ENCODE measurements at places on chromosomes 5 and 9.

- DNase-seq, result peak; percentile 75
These were observed 12.4 kb downstream of the RAPGEF6 start for GRCh38 chr5:131622633-131623032.

DNA sequence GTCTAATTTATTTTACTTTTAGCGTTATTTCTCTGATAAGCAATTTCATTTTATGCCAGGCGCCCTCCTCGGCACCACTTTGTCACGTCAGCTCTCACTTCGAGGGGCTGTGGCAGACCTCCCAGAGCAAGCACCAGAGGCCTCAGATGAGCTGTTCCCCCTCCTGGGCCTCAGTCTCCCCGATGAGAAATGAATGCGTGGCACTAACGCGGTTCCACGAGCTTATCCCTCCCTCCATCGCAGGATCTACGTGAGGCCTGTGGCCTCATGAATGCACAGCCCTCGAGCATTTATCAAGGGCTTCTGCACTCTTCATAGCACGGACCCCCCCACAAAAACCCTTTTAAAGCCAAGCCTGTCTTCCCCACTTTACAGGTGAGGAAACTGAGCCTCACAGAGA is 205.2 kb downstream of the CDK5RAP2 start:
- DNase-seq, result no peak

DNA sequence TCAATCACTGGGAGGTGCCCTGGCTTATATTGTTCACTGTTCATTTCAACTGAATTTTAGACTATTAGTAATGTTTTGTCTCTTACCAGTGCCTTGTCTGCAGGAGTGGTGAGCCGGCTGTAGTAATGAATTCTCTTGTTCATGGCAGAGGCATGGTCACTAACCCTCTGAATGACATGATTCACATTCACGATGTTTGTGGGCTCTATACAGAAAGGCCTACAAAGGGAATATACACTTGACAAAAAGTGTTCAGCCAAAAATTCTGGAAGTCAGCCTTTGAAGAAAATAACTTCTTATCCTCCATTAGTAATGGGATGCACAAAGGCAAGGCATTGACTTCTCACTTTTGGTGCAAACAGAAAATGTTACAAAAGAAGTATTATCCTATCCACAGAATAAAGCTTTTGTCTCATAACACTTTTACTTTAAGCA is 39.6 kb downstream of the SLC38A9 start:
- DNase-seq, result no peak

DNA sequence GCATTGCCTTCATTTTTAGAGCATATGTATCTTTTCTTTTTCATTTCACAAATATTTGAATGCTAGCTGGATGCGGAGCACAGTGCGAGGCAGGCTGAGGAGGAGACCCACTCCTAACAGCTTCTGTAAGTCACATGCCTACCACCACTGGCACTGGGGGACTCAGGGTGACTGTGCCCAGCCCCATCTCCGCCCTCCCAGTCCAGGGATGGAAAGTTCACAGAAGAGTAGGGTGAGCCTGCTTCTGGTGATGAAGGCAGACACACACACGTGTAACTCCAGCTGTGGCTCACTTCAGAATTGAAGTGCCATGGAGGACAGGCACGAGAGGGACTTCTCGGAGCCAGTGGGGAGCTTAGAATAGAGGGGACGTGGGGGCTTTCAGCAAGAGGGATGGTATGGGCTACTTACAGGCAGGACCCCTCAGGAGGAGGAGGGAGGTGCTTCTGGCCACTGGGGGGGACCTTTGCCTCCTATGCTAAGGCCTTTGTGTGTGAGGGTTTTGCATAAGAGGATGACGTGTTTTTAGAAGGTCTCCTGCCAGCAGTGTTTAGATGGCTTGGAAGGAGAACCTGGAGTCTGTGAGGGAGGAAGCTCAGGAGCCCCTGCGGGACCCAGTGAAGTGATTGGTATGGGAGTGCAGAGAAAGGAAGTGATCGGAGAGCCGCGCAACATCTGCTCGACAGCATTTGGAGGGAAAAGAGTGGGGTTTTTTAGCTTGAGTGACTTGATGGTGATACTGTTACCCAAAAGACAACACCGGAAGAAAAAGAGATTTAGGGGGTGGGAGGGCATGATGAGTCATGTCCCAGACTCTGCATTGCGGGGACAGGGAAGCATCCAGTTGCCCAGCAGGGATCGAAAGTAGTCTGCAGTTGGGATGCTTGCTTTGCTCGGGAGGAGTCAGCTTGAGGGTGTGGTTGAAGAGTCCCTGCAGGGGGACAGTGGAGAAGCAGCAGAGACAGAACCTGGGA is 163.5 kb upstream of the OTULINL start:
- no peak for DNase-seq

GRCh38 chr9:2496934-2497333 is 124.7 kb upstream of the VLDLR start:
- no peak for DNase-seq

DNA sequence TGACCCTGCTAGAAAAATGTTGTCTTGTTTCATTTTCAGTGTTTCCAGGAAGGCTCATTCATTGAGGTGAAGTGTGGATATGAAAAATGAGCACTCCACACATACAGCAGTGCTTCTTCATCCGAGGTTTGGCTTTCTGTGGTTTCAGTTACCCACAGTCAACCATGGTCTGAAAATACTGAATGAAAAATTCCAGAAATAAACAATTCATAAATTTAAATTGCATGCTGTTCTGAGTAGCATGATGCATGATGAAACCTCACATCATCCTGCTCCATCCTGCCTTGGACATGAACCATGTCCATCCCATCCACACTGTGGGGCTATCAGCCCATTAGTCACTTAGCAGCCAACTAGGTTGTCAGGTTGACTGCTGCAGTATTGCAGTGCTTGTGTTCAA is 10.4 kb upstream of the SLC45A2 start:
- DNase-seq, result peak; percentile 80

DNA sequence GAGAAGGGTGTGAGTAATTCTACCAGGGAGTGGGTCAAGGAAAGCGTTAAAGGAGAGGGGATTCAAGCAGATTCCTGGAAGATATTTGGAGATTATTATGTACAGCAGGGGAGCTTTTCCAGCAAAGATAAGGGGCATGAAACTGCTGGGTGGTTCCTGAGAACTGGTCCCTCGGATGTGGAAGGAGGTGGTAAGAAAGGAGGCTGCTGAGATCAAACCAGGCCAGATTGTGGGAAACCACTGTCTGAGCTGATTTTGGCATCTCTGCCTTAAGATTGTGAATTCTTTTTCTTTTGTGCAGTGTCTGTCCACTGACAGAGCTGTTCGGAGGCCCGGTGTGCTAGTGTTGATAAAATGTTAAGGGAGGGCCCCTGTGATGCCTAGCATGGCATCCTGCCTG is 45.4 kb downstream of the SNX30 start:
- DNase-seq, result no peak

GRCh38 chr9:7368410-7369292 is 430.9 kb downstream of the DMAC1 start:
- peak; percentile 75 for DNase-seq

DNA sequence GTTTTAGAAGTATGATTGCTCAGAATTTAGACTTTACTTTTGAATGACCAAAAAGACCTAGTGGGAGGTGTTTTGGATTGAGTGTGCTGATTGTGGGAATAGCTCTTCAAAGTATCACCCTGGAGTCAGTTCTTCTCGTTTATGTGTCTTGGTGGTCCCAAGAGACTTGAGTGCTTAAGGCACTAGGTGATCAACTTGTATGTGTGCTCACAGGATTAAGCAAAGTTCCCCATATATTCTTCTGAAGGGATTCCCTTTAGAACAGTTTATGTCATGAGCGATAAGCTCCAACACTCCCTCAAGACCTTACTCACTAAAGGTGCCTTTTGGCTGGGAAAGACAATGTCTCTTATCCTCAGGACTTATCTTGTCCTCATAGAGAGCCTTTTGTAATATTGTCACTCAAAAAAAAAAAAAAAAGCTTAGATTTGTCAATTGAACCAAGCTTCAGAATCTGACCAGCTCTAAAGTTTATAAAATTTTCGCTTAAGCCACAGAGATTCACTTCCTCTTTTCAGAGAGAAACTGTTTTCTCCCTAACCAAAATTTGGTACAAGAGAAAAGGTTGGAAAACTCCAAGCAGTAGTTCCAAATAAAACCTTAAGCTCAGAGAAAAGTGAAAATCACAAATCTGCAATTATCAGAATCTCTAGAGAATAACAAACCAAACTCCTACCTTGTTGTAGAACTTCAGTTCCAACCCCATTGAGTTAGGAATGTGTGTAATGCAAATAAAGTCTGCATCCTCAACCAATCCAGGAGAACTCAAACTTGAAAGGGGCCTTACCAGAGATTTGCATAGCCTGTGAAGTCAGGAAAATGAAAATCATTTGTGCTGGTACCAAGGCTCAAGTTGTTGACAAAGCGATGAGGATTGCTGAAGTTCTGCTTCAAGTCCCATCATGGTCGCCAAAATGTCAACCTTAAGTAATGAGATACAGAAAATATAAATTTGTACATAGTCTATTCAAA is 40.0 kb upstream of the PDZD2 start:
- no peak for DNase-seq

- no peak for DNase-seq
These were observed 213.3 kb downstream of the TENT4A start for GRCh38 chr5:6926491-6927038.

DNA sequence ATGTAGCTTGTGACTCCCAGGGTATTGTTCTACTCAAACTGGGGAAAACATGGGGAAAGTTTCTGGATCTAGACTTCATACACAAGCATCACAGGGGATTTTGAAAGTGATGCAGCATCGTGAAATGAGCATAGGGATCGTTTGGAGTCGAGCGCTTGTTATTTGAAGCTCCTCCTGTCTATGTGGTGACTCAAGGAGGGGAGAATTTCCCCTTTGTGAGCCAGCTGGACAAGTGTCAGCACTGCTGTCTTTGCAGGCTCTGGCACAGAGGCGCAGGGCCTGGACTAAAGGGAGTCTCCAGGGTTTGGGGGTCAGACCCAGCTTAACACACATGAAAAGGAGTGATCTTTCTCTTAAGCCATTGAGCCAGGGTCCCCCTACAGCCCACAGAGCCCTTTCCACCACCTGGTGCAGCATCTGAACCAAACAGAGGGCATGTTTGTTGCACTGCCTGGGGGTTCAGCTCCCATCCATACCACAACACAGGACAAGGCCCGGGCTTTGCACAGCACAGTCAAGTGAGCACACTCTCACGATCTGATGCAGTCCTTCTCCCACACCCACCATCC is 51.0 kb downstream of the IRF1 start:
- DNase-seq, result peak; percentile 95

DNA sequence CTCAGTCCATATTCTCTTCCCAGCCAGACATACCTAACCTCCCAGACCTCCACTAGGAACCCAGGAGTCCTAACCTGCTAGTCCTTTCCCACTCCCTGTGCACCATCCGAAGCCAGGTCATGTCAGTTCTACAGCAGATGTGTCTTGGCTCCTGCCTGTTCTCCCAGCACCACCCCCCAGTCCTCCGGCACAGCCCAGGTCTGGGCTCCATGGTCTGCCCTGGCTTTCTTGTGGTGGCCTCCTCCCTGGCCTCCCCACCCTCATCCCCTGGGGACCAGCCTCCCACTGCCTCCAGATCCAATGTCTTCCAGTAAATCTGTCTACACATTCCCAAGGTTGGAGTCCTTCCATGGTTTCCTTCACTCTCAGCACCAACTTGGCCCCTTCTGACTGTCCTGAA is 20.0 kb downstream of the KCNIP1 start:
- DNase-seq, result no peak

DNA sequence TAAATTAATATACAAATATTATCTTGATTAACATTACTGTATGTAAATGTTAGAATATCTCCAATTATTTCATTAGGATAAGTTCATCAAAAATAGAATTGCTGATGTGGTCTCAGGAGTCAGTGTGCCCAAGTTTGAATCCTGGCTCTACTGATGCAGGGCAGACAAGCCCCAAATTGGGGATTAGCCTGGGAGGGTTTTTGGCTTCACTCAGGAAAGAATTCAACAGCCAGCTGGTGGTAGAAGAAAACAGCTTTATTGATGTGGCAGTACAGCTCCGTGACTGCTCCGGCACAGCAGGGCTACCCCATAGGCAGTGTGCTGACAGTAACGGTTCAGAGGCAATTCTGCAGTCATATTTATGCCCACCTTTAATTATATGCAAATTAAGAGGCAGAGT is 32.5 kb downstream of the COL27A1 start:
- DNase-seq, result no peak

- DNase-seq, result no peak
These were observed 70.0 kb downstream of the LMNB1 start for GRCh38 chr5:126846744-126847455.

DNA sequence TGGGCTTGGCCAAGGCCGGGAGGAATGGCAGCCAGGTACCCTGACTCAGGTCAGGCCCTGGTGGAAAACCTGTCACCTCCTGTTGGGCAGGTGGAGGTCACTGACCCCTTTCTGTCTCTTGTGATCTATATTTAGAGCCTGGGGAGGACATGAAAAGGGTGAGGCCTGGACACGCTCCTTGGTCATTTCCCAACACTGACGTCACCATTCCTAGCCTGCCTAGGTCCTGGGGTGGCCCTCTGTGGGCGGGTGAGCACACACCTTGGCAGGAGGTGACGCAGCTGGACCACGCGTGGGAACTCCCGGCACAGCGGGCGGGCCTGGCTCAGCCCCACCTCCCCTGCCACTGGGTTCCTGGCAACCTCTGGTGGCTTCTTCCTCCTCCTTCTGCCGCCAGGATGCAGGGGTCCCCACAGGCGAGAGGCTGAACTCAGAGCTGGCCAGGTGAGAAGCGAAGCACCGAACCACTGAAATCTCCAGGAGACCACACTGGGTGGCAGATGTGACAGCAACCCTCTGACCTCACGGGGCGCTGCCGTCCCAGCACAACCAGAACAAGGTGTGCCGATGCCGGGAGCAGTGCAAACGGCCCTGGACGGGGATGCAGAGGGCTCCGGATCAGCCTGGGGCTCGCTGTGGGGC is 6.4 kb upstream of the RALGDS start:
- DNase-seq, result no peak

- DNase-seq, result no peak
These were observed 81.9 kb upstream of the LHFPL2 start for GRCh38 chr5:78730300-78731094.

DNA sequence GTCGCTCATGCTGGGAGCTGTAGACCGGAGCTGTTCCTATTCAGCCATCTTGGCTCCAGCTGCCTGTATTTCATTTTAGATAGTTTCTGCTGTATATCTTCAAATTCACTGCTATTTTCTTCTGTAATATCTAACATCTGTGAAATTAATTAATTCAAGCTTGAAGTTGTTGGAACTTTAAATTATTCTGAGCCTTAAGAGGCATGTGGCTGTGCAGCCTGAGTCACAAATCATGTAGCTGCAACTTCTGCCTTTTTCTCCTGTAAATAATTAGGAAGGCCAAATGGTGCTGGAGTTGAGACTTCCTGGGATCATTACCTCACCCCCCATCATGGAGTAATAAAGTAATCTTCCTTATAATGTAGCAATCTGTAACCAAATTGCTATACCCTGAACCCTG is 183.3 kb upstream of the PCSK5 start:
- no peak for DNase-seq
